ENCODE measurements at places on chromosomes 16 and 17.

- no peak within 1 kb of the TSS for H3K4me3 ChIP-seq
- no peak within 1 kb of the TSS for H3K27ac ChIP-seq
- H3K27me3 ChIP-seq = peaks cover 57% of the 10 kb centered on the region
- no peaks in the 10 kb centered on the region for H3K36me3 ChIP-seq
- no peaks in the 10 kb centered on the region for H3K4me1 ChIP-seq
- no peak for DNase-seq
Measured at GRCh38 chr16:55323637-55324271, at the start of gene IRX6. IRX6 (plus strand) TSS chr16:55324203; CDS start chr16:55325092, 889 bp downstream.

GRCh38 chr16:11016524-11016988 lies 72.2 kb downstream of the CLEC16A start:
- no peak overlapping the region for H3K27ac ChIP-seq
- no peak for DNase-seq
- H3K4me1 ChIP-seq = peaks cover 6% of the 10 kb centered on the region
- H3K27me3 ChIP-seq = no peaks in the 10 kb centered on the region

DNA sequence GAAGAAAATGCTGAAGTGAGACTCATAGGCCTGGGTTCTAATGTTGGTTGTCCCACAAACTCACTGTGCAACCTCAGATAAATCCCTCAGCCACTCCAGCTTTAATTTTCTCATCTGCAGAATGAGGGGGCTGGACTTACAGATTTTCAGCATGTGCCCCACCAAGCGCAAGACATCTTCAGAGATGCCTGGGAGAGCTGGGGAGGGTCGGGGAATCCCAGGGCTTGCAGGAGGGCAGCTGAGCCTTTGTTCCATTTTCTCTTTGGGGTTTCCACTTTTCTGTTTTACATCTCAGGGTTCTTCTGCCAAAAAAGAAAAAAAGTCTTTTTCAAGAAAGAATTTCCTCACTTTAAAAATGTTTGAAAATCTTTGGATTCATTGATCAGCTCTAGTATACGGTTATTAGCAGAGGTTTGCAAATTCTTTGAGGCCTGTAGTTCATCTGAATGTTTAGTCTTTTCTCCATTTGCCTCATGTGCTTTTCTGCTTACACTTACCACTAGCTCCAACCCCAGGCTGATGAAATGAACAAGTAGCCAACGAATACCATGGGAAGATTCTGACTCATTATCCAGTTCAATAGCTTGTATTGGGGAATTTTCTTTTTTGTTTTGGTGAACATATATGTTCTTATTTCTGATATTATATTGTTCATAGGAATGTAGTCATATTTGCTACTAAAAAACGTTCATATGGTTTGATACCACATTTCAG lies 56.4 kb downstream of the CHD9 start:
- no peak overlapping the region for H3K4me3 ChIP-seq
- no peaks in the 10 kb centered on the region for H3K36me3 ChIP-seq
- peaks cover 3% of the 10 kb centered on the region for H3K4me1 ChIP-seq
- no peak for DNase-seq
- no peaks in the 10 kb centered on the region for H3K27me3 ChIP-seq

DNA sequence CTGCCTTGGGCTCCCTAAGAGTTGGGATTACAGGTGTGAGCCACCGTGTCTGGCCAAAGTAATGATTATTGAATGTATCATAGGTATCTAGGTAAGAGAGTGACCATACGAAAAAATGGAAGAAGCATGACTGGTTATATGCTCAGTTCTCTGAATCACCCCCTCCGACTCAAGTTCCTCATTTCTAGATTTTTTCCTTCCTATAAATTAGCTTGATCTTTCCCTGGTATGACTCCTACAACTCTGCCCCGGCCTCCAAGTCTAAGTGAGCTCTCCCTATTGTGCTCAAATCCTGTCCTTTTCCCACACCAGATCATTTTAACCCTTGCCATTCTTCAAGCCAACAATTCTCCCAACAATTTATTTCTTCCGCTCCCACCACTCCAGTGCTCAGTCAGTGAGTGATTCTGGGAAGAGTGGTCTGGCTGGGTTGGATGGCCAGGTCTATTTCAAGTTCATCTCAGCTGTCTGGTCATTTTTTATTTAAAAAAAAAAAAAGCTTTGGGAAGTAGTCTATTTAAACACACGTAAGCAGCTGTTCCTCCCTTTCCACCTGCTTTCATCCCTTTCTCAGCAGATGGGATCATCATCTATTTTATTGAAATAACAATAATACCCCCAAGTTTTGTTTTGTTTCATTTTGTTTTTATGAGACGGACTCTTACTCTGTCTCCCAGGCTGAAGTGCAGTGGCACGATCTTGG lies 120.2 kb upstream of the HS3ST2 start:
- H3K4me1 ChIP-seq = no peaks in the 10 kb centered on the region
- no peak overlapping the region for H3K4me3 ChIP-seq
- H3K27ac ChIP-seq = no peak overlapping the region

GRCh38 chr16:61770301-61770700 lies 265.9 kb downstream of the CDH8 start:
- no peak overlapping the region for H3K4me3 ChIP-seq
- no peaks in the 10 kb centered on the region for H3K27me3 ChIP-seq
- no peak overlapping the region for H3K27ac ChIP-seq
- no peaks in the 10 kb centered on the region for H3K36me3 ChIP-seq

DNA sequence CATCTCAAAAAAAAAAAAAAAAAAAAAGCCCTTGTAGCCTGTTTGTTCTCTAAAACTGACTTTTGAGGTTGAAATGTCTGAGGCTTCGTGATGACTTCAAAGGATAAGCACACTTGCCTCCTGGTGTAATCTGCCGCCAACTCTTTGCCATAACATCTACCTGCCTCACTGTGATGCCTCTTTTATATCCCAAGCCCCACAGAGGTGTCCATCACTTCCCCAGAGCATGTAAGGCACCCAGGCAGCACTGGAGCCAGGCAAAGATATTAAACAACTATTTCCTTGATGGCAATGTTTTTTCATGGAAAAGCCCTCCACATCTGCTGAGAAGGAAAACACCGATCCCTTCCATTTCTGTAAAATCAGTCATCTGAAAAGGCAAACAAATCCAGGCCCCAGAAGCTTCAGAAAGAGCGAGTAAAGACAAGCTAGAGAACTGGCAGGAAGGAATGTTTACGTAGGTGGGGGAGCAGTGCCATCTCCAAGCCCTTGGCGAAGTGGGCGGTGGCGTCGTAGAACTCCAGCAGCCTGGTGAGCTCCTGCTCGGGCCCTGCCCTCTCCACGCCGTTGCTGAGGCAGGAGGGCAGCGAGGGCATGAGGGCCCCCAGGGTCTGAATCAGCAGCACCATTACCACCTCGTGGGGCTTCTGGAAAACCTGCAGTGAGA lies 28.6 kb downstream of the COG7 start:
- H3K27ac ChIP-seq = no peak overlapping the region
- peaks cover 17% of the 10 kb centered on the region for H3K36me3 ChIP-seq
- H3K4me1 ChIP-seq = peaks cover 2% of the 10 kb centered on the region
- H3K4me3 ChIP-seq = no peak overlapping the region
- DNase-seq = no peak
